ENCODE measurements at places on chromosomes 2 and 18. TPM values are rescaled to one million over a fixed set of nuclear protein-coding genes. Genes with fewer than 3 reads are reported as not detected.

The CNPPD1 gene
- 16.3 TPM for total RNA-seq

The SGO2 gene
- 28.6 TPM for total RNA-seq

The CRYBA2 gene
- not detected for total RNA-seq

The SCTR gene
- total RNA-seq: not detected

The MYO3B gene
- 0.28 TPM for total RNA-seq

The KCNG3 gene
- total RNA-seq: not detected

The STAT4 gene
- 11.6 TPM for total RNA-seq

The MIB1 gene
- total RNA-seq: 83.2 TPM

The SCG2 gene
- total RNA-seq: 1.5 TPM

The SNORC gene
- total RNA-seq: 0.56 TPM

The MC4R gene
- under 0.01 TPM for total RNA-seq

The LRRC30 gene
- total RNA-seq: not detected

The PKP4 gene
- 36.6 TPM for total RNA-seq

The EPHA4 gene
- total RNA-seq: 5.6 TPM

The LIPT1 gene
- total RNA-seq: 5.4 TPM

The ST8SIA3 gene
- not detected for total RNA-seq

The ALLC gene
- under 0.01 TPM for total RNA-seq

The GRP gene
- total RNA-seq: not detected

The ZNF142 gene
- 4.8 TPM for total RNA-seq

The CXCR2 gene
- total RNA-seq: not detected

The IL1A gene
- 8.2 TPM for total RNA-seq

The MFSD6 gene
- 21.4 TPM for total RNA-seq

The SPATA3 gene
- total RNA-seq: not detected

The GPBAR1 gene
- 0.19 TPM for total RNA-seq

The COL4A3 gene
- 11.0 TPM for total RNA-seq

All from regular cardiac myocyte (primary cell).